NCI-H510A treated with DMSO at 0.1 percent for 48 hours (cell line): ENCODE measurements at places on chromosomes 1 and 21.
A peak's percentile ranks its signal among the peaks of the same experiment; 100 is the strongest.

- DNase-seq = no peak
Measured at GRCh38 chr1:224058303-224058702, 55.6 kb upstream of the FBXO28 start.

GRCh38 chr1:4621646-4622045 is 32.8 kb upstream of the AJAP1 start:
- DNase-seq = no peak

DNA sequence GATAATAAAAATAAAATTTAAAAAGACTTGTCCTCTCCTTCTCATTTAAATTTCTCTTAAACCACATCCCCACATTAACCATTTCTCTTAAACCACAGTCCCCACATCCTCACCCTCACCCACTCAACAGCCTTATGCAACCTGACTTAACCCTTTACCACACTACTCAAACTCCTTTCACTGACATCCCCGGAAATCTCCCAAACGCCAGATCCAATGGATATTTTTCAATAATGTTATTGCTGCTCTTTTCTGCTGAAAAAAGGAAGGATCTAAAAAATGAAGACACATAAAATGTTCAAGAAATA is 54.2 kb upstream of the EEIG2 start:
- no peak for DNase-seq

DNA sequence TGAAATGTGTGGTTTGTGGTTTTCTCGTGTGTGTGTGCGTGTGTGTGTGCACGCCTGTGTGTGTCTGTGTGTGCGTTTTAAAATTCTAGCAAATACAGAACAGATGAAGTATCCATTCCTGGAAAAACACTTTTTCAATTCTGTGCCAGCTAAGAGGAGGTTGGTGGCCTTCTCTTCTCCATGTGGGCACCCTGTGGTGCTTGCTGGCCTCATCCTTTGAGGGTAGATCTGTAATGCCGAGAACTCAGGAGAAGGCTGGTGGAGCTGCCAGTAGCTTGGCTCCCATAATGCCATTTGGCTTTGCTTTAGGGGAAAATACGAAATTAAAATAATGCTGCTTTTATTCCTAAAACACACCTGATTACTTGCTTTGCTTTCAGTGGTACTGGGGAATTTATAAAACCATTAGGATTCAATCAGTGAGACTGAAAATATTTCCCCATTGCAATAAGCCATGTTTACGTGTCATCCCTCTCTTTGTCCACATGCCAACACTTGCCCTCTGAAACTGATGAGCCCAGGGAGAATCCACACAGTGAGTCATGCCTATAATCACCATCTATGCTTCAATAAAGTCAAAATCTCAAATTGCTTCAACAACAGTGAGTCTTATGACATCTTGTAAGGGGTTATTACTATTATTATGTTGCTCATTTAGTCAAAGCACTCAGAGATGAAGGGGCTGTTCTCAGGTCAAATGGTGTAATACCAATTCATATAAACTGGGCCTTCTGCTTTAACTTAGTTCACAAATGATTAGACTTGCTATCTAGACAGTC is 39.2 kb downstream of the ABCA4 start:
- DNase-seq = no peak

GRCh38 chr1:155971910-155972809 is 6.2 kb downstream of the ARHGEF2 start:
- DNase-seq = no peak

DNA sequence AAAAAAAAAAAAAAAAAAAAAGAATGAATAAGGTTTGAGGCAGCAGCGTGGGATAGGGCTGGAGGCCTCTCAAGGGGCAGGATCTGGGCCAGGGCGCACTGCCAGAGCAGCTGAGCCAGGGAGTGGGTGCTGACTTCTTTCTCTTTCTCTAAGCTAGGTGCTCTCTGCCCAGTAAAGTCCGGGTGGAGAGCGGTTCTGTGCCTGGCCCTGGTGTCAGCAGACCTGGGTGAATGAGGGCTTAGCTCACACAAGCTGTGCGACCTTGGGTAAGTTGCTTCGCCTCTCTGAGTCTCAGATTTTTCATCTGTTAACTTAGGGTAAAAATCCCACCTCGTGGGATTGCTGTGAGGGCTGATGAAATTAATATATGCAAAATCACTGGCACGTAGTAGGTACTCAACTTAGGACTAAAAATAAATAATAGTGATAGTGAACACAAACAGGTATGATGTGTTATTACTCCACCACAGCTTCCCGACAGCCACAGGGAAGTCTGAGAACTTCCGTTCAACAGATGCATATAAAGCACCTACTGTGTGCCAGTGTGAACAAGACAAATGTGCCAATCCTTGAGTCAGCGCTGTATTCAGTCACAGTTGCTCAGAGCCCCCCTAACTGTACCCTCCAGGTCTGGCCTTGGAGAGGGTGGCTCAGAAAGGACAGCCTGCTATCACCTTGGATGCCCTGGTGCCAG is 2.0 kb upstream of the FAM131C start:
- no peak for DNase-seq

DNA sequence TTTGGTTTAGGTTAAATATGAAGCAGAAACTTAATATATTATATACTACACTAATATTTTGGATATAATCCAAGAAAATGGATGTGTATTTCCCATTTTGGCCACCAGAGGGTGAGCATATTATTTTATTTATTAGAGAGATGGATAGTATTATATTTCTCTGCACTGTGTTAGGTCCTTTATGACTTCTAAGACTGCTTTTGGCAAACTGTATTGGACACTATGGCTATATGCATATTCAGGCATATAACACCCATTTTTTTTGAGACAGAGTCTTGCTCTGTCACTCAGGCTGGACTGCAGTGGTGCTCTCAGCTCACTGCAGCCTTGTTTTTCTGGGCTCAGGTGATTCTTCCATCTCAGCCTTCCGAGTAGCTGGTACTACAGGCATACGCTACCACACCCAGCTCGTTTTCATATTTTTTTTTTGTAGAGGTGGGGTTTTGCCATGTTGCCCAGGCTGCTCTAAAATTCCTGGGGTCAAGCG is 17.8 kb upstream of the PGM1 start:
- peak; percentile 50 for DNase-seq

- DNase-seq = no peak
Measured at GRCh38 chr1:153699768-153700167, 21.3 kb downstream of the NPR1 start.

GRCh38 chr1:201212056-201212455 is 21.4 kb downstream of the IGFN1 start:
- no peak for DNase-seq

DNA sequence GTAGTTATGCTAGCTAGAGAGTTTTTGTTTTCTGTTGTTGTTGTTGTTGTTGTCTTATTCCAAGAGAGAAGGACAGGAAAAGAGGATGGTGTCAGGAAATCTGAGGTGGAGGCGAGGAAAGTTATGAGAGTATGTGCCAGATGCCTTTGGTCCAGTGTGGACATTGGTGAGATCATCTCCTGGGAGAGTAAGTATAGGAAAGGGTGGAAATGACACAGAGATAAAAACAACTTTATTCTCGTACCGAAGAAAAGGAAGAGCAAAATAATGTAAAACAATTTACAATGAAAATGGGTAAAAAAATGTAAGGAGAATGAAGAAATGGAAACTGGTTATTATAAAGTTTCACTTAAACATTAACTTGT is 97.4 kb upstream of the ADGRL2 start:
- DNase-seq = no peak

GRCh38 chr1:1431845-1432273 is 3.6 kb upstream of the VWA1 start:
- peak; percentile 62 for DNase-seq

DNA sequence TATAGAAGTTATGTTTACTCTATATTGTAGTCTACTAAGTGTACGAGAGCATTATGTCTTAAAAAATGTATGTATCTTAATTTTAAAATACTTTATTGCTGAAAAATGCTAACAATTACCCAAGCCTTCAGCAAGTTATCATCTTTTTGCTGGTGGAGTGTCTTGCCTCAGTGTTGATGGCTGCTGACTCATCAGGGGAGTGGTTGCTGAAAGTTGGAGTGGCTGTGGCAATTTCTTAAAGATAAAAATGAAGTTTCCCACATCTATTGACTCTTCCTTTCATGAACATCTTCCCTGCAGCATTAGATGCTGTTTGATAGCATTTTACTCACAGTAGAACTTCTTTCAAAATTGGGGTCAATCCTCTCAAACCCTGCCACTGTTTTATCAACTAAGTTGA is 95.8 kb downstream of the CDC7 start:
- no peak for DNase-seq

DNA sequence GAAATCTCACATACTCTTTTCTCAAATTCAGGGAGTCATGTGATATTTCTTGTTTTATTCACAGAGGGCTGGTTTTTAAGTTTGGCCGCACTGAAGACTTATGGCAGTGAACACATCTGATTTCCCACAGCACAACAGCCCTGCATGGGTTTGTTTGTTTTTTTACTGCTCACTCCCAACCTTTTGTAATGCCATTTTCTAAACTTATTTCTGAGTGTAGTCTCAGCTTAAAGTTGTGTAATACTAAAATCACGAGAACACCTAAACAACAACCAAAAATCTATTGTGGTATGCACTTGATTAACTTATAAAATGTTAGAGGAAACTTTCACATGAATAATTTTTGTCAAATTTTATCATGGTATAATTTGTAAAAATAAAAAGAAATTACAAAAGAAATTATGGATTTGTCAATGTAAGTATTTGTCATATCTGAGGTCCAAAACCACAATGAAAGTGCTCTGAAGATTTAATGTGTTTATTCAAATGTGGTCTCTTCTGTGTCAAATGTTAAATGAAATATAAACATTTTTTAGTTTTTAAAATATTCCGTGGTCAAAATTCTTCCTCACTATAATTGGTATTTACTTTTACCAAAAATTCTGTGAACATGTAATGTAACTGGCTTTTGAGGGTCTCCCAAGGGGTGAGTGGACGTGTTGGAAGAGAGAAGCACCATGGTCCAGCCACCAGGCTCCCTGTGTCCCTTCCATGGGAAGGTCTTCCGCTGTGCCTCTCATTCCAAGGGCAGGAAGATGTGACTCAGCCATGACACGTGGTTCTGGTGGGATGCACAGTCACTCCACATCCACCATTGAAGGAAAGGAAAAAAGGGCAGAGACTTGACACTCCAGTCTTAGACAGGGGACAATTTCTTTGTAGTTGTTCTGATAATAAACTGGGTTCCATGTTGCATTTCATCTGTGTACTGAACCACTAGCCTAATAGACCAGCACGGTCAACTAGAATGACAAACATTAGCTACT is 22.8 kb downstream of the TMEM50A start:
- DNase-seq = no peak

DNA sequence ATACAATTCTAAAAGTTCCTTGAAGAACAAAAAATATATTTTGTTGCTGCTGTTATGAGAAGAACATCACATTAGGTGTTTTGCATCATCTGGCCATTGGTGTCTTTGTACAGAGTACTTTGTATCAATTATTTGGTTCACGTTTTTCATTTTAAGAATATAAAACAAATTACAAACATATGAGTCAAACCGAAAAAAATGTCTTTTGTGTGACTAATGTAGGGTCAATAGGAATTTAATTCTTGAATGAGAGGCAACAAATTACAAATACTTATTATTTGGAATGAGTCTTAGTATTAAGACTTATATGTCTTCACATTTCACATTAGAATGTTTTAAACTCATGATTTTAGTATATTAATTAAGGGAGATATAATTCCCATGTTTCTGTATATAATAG is 54.8 kb downstream of the NR5A2 start:
- DNase-seq = no peak

DNA sequence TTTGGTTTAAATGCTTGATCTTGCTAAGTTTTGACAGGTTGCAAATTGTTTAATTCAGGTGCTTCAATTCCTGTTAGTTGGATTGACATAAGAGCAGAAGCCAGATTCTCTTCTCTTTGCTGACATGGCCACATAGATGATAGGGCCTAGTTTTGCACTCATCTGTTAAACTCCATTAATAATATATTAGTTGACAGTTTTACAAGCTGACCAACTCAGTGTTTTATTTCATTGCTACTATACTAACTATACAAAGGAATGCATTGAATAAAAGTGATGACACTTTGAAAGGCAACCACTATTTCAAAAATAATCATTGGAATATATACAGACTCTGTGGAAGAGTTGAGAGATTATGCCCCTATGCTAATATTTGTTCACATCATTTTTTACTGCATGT is 255.6 kb upstream of the DPYD start:
- no peak for DNase-seq

DNA sequence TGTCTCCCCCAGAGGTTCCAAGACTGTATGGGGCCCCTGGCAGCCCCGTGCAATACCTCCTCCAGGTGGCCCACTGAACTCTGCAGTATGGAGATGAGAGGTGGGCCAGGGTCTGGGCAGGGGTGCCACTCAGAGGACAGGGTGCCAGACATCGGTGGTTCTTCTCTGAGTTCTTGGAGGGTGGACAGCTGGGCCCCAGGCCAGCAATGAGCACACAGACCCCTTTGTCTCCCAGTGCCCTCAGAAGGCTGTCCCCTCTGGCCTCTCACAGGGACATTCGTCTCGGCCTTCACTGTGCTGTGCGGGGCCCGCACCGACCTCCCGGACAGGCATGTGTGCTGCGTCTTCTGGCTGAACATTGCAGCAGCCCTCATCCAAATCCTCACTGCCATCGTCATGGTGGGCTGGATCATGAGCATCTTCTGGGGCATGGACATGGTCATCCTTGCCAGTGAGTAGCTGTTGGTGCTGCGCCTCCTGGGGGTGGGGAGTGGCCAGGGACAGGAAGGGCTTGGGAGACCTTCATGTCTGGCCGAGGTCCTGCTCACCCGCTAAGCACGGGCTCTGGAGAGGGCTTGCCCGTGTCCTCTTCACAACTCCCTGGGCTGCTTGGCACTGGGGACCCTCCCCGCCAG is 48.1 kb downstream of the STUM start:
- DNase-seq = no peak

GRCh38 chr1:109099938-109100773 is 9.6 kb downstream of the TMEM167B start:
- peak; percentile 93 for DNase-seq

DNA sequence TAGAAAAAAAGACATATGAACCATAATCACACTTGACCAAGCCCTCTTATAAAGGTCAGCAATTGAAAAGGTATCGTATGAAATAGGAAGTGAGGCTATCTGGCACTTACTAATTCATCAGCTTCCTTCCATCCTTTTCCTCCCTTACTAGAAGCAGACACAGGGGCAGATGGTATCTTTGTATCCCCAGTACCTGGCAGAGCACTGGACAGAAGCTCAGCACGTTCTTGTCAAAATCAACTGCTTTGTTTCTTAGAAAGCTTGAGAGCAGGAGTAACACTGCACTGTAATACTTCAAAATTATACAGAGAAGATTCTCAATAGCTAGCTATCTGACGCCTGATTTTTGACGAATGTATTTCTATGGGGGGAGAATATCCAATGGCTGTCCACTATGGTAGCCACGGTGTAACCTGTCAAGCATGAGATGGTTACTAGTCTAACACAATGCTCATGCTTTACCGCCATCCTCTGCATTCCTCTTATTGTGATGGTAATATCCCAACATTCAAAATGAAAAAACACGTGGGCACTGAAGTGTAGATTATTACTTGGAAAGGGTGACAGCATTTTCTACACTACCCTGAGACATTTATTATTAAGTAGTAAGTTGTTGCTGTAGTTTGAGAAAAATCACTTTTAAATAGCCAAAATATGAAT is 175.6 kb downstream of the SIPA1L2 start:
- no peak for DNase-seq
